ENCODE measurements at places on chromosomes 12 and 14.

GRCh38 chr12:68771223-68771925 lies 25.4 kb downstream of the SLC35E3 start:
- DNase-seq, result no peak

- DNase-seq, result no peak
Measured at GRCh38 chr14:57462551-57462950, 31.1 kb downstream of the CCDC198 start.

DNA sequence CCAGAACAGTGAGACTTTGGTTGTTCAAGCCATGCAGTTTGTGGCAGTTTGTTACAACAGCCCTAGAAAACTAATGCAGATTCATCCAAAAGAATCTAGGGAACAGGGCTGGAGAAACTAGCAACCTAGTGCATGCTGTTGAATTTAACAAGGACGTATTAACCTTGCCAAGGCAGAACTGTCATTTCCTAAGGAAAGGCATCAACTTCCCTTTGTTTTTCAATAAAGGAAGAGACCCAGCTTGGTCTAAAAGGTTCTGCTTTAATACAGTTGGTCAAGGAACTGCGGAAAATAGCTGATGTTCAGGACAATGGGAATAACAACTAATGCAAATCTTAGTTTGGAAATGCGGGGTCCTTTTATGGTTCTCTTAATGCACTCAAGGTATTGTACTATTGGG lies 11.5 kb downstream of the AK7 start:
- no peak for DNase-seq

GRCh38 chr14:55103971-55104954 lies 24.8 kb upstream of the LGALS3 start:
- no peak for DNase-seq

DNA sequence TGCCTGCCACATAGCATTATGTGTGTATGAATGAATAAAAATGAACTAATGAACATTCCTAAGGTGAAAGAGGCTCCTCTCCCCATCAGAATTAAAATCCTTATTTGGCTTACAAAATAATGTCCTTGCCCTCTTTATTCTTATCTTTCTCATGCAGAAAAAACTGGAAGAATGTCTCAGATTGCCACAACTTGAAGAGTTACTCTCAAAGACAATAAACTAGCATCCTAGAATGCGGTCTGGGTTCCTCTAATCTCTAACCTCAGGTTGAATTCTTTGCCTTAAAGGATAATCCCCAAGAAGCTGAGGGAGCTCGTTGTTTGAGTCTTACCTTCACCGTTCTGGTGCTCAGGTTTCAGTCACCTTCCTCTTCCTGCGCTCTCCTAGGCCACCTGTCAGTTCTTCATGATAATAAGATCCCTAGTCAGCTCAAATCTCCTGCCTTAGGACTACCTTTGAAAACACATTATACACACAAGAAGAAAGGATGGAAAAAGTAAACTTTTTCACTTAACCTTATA lies 147.1 kb downstream of the PHLDA1 start:
- no peak for DNase-seq

DNA sequence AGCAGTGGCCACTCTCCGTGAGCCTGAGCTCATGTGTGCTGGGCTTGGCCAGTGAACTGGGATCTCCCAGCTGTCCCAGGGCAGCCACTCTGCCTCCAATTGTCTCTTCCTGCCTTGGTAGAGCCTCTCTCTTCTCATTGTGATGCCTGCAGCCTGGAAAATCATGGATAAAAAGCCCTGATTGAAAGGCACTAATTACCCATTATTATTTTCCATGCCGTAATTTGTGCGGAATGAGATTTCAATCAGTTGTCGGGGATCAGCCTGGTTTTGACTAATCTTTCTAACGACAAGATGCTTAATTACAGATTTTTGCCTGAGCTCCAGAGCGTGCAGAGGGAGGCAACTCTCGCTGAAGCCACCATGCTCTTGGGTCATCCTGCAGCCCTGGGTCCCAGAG lies 52.7 kb downstream of the ESRRB start:
- no peak for DNase-seq

DNA sequence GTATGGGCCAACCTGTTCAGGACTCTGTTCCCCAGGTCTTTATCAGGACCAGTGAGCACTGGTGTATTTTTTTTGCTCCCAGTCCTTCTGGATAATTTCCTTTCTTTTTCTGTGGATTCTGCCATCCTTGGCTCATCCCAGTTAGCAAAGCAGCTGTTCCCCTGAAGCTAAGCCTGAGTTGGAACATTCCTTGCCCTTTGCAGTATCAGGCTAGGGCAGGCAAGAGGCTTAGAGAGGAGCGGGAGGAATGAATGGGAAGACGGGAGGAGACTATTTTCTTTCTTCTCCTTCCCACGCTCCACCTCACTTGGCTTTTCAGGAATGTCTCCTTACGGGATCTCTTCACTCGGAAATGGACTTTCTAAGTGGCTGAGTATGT lies 29.2 kb downstream of the ERG28 start:
- no peak for DNase-seq

DNA sequence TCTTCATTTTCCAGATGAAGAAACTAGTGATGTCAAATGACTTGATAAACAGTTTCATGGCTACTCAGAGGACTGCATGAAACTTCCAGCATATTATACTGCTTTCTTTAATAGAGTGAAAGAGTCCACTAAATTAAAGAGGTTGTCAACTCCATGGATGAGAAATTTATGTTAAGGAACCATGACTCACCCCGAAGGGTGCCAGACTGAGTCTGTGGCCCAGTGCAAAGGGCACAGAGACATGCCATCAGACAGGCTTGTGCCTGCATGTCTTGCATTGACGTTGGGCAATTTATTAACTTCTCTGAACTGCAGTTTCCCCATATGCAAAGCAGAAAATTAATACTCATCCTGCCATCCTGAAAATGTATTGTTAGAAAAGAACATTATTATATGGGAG lies 382.4 kb downstream of the APAF1 start:
- no peak for DNase-seq

DNA sequence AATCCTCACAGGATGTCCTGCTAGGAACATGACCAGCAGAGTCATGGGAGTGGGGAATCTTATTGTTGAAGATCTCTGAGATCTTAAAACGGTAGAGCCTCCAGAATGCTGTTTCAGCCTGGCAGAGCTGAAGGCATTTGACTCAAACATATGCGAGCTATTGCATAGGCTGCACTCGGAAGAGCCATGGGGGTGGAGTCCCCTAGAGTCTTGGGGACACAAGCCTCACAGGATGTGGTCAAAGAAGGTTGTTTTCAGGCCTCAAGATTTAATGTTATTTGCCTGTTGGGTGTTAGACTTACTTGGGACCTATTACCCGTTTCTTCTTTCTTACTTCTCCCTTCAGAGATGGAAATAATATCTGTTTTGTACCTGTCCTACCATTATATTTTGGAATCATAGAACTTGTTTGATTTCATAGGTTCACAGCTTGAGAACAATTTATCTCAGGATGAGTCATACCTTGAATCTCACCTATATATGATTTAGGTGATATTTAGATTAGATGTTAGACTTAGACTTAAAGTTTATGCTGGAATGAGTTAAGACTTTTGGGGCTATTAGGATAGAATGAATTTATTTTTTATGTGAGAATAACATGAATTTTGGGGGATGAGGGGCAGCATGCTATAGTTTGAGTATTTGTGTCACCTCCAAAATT lies 172.2 kb upstream of the ATP2B1 start:
- peak; percentile 54 for DNase-seq

DNA sequence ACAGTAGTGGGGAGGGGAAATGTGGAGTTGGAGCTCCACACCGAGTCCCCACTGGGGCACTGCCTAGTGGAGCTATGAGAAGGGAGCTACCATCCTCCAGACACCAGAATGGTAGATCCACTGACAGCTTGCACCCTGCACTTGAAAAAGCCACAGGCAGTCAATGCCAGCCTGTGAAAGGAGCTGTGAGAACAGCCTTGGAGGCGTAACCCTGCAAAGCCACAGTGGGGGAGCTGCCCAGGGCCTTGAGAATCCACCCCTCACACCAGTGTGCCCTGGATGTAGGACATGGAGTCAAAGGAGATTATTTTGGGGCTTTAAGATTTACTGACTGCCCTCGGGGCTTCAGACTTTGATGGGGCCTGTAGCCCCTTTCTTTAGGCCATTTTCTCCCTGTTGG lies 12.5 kb downstream of the CTSG start:
- no peak for DNase-seq

GRCh38 chr14:65336191-65336591 lies 76.3 kb upstream of the FUT8 start:
- peak; percentile 63 for DNase-seq

DNA sequence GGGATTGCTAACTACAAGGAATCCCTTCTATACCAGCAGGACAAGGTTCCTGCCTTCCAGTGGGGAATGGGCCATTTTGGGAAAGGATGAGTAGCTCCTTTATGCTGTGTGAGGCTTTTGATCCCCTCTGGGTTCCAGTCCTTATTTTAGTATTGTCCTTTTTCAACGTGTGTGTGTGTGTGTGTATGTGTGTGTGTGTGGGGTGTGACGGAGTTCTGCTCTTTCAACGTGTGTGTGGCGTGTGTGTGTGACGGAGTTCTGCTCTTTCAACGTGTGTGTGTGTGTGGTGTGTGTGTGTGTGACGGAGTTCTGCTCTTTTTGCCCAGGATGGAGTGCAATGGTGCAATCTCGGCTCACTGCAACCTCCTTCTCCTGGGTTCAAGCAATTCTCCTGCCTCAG lies 27.4 kb downstream of the RAB35 start:
- no peak for DNase-seq

GRCh38 chr12:117377758-117378157 lies 16.3 kb upstream of the NOS1 start:
- no peak for DNase-seq

DNA sequence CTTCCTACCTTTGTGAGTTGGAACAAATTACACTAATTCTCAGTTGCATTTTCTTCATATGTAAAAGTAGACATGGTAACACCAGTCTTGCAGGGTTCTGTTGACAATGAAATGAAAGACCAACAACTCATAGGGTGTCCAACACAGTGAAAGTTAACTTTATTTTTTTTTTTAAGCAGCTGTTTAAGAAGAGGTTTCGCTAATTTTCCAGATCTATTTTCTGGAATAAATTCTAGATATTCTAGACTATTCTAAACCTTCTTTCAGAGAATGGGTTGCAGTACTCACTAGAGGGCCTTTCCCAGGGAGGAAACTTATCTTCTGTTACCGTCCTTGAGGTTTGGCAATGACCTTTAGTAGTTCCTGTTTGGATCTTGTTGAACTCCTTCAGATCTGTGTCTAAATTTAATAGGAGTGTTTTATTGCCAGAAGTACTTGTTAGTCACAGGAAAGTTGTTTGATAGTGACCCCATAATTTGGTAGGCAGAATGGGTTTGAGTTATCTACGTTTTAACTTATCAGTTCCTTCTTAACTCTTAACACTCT lies 2.8 kb upstream of the ART4 start:
- DNase-seq, result no peak

DNA sequence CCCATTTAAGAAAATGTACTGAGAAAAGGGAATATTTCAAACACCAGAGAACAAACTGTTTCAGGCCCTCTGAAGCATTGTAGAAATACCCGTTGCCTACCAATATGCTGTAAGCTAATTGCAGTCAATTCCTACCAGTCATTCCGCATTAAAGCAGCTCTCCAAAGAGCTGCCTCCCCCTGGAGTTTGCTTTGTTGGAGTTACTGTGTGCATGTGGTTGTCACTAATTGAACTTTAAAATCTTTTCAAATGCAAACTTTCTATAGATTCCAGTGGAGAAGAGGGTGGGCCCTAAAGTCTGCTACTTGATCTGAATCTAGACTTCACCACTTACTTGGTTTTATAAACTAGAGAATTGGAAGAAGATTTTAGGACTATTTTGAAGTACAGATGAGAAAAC lies 112.7 kb downstream of the PLXNC1 start:
- DNase-seq, result no peak

DNA sequence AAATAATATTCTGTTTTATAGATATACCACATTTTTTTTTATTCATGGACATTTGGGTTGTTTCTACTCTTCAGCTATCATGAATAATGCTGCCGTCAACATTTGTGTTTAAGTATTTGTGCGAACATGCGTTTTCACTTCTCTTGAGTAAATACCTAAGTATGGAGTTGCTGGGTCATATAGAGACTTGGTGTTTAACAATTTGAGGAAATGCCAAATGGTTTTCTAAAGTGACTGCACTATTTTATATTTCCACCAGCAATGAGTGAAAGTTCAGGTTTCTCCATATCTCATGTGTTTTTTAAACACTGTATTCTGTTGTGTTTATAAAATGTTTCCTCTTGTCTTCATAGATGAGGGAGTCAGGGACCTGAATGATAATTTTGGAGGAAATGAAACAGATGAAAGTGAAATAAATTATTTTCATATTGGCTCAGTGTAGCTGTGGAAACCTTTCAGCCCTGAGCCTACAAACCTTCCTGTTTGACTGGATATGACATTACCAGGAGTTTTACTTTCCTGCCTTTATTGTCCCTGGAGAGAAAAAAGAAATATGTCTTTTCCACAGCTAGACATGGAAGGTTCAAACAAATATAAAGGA lies 26.3 kb downstream of the DAAM1 start:
- DNase-seq, result no peak

DNA sequence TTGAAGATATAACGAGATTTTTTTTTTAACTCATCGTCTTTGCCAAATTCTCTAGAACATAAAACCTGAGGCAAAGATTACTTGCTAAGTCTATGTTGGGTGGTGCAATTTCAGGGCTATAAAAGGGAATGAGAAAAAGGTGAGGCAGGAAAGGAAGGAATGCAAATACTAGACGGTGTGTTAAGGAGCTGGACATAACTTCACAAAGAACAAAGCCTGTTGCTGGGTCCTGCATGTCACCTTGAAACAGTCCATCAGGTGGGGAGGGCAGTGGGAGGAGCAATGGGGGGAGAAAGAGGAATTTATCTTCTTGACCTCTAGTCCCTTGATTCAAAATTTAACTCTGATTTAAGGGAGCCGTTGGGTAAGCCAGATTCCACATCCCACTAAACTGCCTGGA lies 16.1 kb upstream of the DUSP6 start:
- DNase-seq, result no peak
